Uterus (tissue), 4 donors: ENCODE measurements at places on chromosomes 2 and 18.

GRCh38 chr2:240179186-240179815 is 38.8 kb upstream of the OTOS start:
- no peaks in the 10 kb centered on the region for H3K27me3 ChIP-seq
- no peak overlapping the region for H3K27ac ChIP-seq
- H3K4me3 ChIP-seq = no peak overlapping the region
- no peaks in the 10 kb centered on the region for H3K36me3 ChIP-seq
- no peaks in the 10 kb centered on the region for H3K4me1 ChIP-seq

DNA sequence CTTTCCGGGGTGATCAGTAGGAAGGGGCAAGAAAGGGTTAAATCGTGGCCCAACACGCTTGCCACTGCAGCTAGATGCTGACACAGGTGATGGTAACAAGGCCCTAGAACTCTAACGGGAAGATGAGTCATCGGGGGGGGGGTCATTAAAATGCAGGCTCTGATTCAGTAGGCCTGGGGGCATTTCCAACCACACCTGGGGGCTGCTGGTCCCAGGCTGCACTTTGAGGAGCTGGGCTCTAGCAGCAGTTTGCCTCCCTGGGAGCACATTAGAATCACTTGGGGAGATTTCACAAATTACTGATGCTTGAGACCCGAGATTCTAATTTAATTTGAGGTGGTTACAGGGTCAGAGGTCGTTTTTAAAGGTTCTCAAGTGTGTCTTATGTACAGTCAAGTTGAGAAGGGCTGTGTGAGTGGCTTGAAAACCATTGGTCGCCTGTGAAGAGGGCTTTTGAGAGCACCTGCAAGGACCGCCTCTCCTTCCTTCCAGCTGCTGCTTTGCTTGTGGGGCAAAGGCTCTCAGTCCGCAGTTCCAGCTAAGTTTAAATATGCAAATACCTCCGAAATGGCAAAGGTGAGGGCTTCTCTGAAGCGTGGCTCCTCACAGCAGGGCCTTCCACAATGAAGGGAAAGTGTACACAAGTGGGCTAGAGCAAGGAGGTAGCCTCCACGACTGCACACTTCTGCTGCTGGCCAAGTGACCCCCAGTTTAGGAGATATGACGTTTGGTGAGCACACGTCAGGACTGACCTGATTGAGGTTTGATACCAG is 128.0 kb upstream of the MSH6 start:
- no peak for DNase-seq
- H3K27ac ChIP-seq = no peak overlapping the region
- H3K4me1 ChIP-seq = no peaks in the 10 kb centered on the region
- no peaks in the 10 kb centered on the region for H3K36me3 ChIP-seq
- no peaks in the 10 kb centered on the region for H3K27me3 ChIP-seq
- no peak overlapping the region for H3K4me3 ChIP-seq

DNA sequence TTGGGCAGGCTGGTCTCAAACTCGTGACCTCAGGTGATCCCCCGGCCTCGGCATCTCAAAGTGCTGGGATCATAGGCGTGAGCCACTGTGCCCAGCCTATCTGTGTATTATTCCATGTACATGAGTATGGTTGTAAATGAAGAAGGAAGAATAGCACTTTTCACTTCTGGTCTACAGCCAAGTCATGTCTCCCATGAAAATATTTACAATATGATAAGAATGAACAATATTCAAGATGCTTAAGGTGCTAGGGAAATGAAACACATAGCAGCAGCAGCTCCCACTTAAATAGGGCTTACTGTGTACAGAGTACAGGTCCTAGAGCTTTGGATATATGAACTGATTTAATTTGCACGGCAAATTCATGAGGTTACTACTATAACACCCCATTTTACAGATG is 70.3 kb upstream of the COL5A2 start:
- no peaks in the 10 kb centered on the region for H3K36me3 ChIP-seq
- H3K4me3 ChIP-seq = no peak overlapping the region
- no peak for DNase-seq
- H3K27ac ChIP-seq = no peak overlapping the region
- no peaks in the 10 kb centered on the region for H3K4me1 ChIP-seq
- no peaks in the 10 kb centered on the region for H3K27me3 ChIP-seq

- H3K4me1 ChIP-seq = no peaks in the 10 kb centered on the region
- no peaks in the 10 kb centered on the region for H3K27me3 ChIP-seq
- no peak overlapping the region for H3K4me3 ChIP-seq
- DNase-seq = no peak
- H3K27ac ChIP-seq = no peak overlapping the region
- H3K36me3 ChIP-seq = no peaks in the 10 kb centered on the region
Observed at GRCh38 chr18:79766308-79766707, 31.4 kb upstream of the KCNG2 start.

DNA sequence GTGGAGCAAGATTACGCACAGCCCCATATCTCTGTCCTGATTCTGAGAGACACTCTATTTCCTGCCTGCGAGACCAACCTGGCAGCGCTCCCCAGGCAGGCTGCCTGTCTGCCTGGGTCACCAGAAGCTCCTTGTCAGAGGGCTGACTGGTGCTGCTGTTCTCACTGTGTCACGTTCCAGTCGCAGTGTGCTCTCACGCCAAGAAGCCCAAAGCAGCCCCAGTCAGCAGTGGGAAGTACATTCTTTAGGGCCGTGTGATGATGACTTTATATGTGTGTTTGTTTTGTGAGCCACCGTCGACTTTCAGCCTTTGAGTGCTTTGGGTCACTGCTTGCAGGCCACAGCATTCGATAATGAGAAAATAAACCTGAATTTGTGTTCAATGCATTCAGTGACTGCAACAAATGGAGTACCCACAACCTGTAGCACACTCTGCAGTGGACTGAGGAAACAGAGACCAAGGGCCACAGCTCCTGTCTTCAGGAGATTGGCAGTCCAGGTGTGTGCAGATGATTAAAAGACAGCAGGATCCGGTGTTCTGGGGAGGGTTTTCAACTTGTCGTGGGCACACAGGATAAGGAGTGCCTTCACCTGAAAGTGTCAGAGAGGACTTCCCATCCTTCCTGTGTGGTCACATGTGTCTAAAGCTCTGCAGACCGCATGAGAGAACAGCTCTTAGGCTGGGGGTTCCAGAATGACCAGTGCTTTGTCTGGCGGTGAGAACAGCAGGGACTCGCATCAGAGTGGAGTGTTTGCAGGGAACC is 4.8 kb downstream of the TNFRSF11A start:
- no peak for DNase-seq
- no peak overlapping the region for H3K27ac ChIP-seq
- no peaks in the 10 kb centered on the region for H3K36me3 ChIP-seq
- no peak overlapping the region for H3K4me3 ChIP-seq
- H3K4me1 ChIP-seq = no peaks in the 10 kb centered on the region

- no peak for DNase-seq
- no peak overlapping the region for H3K4me3 ChIP-seq
- H3K36me3 ChIP-seq = no peaks in the 10 kb centered on the region
- H3K4me1 ChIP-seq = no peaks in the 10 kb centered on the region
- H3K27ac ChIP-seq = no peak overlapping the region
Observed at GRCh38 chr18:5244941-5245340, 47.9 kb upstream of the AKAIN1 start.
